ENCODE measurements at places on chromosomes 12 and 14.

GRCh38 chr14:98958632-98959031 is 313.4 kb downstream of the BCL11B start:
- no peak for DNase-seq

GRCh38 chr12:15265875-15266274 is 44.7 kb upstream of the RERG start:
- DNase-seq = no peak

DNA sequence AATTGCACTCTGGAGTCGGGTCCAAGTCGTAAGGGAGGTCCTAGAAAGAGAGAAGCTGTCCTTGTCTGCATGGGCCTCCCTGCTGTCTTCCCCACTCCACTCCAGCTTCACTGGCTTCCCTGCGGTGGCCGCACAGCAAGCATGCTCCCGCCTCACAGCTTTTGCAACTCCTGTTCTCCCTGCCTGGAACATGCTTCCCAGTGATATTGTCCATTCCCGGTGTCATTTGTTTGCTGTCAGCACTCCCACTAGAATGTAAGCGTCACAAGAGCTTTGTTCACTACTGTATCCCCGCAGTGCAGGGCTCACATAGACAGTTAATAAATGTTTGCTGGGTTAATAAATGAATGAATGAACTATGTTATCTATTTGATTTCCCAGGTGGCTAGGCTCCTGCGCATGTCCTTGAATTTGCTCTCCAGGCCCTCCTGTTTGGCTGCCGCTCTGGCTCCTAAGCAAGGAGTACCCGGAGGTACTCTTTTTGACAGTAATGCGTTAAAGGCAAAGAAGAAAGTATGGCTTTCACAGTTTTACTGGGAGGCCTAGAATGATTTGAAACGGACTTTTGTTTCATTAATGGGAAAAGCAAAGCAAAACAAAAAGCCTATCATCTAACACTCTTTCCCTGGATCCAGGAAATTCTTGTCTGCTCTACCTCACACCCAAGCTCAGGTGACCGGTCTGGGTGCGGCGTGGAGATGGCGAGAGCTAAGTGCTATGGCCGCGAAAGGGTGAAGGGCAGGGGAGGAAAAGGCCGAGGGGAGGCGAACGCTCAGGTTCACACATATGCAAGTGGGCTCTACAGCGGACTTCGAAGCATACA is 6.2 kb upstream of the SLC7A7 start:
- DNase-seq = no peak

DNA sequence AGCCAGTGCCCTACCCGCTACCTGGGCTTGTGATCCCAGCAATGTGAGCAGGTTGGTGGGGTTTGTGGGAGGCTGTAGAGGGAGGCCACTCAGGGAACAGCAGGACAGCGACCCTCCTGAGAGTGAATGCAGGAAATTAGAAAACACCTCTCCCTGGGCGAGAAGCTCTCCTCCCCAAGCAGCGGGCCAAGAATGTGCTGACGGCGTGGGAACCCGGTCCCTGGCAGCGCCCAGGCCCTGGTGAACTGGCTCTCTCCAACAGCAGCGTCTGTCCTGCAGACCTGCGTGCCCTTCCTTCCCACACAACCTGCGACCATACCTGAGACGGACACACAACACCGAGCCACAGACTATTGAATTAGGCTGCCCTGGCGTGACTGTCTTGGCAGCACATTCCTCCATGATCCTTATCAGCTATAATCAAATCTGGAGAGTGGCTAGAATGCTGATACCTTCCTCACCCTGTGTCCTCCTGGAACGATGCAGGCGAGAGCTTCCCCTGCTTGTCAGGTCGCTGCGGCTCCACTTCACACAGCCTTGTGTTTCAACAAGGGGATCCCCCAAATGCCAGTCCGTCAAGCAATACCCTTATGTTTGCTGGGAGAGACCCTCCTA is 114.8 kb upstream of the GSC start:
- no peak for DNase-seq

DNA sequence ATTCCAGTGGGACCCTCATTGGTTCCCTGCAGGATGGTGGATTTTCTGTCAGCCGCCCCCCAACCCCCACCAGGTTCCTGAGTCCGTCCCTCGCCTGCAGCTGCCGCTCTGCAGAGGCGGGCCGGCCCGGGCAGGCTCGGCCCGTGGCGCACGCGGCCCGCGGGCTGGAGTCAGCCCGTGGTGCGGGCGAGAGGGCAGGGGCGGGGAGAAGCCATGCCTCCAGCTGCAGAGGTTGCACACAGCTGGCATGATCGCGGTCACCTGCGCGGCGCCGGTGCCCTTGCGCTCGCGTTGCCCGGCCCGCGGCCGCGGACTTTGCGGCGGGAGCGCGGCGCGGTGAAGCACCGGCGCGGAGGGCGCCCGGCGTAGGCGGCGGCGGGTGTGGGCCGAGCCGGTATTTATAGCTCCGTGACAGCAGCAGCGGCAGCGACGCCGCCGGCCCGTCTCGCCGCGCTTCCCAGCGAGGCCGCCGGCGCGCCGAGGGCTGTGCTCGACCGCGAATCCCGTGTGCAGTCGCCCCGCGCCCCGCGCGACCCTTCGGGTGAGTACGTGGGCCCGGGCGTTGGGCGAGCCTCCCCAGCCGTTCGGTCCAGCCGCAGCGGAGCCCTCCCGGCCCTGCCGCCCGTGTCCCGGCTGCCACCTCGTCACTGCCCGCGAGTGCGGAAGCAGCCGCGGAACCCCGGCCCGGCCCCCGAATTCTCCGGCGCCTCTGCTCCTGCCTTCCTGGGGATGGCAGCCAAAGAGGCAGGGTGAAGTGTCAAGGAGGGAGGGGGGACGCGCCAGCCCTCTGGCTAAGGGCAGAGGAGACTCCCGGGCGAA is at the start of gene TMEM117:
TSS of gene TMEM117 (plus strand) at position 426 of the 819 bp plus-strand sequence.
- peak; percentile 49 for DNase-seq

DNA sequence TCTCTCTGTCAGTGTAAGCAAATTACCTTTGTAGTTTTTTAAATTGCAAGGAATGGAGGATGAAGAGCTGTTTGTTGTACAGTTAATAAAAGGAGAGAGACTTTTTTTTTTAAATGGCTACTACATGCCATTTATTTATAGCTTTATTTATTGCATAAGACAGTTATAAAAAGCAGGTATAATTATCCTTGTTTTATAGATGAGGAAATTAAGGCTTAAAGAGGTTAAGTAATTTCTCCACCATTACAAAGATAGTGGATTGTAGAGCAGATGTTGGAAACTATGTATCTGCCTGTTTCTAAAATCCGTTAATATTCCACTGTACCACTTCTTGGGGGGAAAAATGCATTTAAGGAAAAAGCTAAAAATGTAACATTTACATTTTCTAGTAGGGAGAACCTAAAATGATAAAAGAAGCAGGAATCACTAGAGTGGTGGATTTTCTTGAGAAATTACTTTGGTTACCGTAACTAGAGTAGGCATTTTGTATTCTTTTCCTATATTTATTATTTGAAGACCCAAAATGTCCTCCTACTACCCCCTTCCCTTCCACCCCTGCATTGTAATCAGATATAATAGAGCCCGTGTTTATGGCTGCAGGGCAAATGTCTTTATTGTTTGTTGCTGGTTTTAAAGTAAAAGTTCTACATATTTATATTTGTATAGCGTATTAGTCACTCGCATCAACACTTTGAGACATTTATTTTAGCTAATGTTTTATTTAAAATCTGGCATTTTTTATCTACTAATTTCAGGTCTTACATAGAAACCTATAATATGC is 2.3 kb downstream of the SNAPC1 start:
- DNase-seq = no peak

DNA sequence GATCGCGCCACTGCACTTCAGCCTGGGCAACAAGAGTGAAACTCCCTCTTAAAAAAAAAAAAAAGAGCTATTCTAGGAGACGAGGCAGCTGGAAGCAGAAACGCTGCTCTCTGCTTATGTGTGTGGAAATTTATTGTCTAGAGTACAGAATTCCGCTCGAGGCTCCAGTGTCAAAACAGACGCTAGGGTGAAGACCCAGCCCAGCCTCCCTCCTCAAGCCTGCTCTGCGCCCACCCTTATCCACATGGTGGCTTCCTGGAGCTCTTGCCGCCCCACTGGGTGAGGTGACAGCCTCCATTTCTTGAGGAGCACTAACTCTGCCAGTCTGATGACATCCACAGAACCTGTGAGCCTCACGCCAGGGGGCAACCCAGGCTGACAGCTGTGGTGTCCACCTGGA is 49.5 kb upstream of the DLK1 start:
- DNase-seq = no peak

Data from activated CD4-positive, alpha-beta T cell treated with anti-CD3 and anti-CD28 coated beads, Interleukin-2, amount 50 U/mL, for 16 hours (primary cell).